Foreskin keratinocyte (primary cell): ENCODE measurements at places on chromosomes 7 and 10. TPM values are rescaled to one million over a fixed set of nuclear protein-coding genes. Genes with fewer than 3 reads are reported as not detected.

LARP4B gene
- 12.6 and 14.5 TPM in 2 replicates for polyA plus RNA-seq

CXCL12 gene
- polyA plus RNA-seq = not detected in 2 replicates

METTL27 gene
- 14.3 and 24.7 TPM in 2 replicates for polyA plus RNA-seq

MTERF1 gene
- 5.6 and 6.3 TPM in 2 replicates for polyA plus RNA-seq

CDCA7L gene
- polyA plus RNA-seq = 30.5 and 34.1 TPM in 2 replicates

RBP3 gene
- not detected in 2 replicates for polyA plus RNA-seq
